Stimulated activated CD4-positive, alpha-beta T cell treated with anti-CD3 and anti-CD28 coated beads, Interleukin-1b, Interleukin-23, amount 100 ng/mL, for 1 hour (primary cell): ENCODE measurements at places on chromosomes 16 and 17.
A peak's percentile ranks its signal among the peaks of the same experiment; 100 is the strongest.

- no peak for DNase-seq
Observed at GRCh38 chr17:1179112-1179817, 516 bp downstream of the ABR start.

- DNase-seq, result no peak
Observed at GRCh38 chr17:61593426-61593825, 2.4 kb upstream of the NACA2 start.

DNA sequence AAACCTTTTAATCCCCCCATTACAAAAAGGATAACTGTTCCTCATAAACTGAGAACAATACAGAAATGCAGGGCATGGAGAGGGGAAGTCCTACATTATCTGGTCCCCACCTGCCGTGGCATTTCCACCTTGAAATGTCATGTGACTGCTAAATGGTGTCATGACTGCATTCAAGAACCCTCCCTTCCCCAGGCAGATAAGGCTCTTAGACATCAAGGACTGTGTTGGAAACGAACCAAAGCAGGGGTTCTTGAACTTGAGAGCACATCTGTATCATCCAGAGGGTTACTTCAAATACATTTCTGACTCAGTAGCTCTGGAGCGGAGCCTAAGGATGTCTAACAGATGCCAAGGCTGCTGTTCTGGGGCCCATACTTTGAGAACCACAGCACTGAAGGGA, 18.4 kb downstream of the CMTM3 start:
- DNase-seq, result no peak

GRCh38 chr16:69712277-69712676, 14.1 kb downstream of the NQO1 start:
- no peak for DNase-seq

DNA sequence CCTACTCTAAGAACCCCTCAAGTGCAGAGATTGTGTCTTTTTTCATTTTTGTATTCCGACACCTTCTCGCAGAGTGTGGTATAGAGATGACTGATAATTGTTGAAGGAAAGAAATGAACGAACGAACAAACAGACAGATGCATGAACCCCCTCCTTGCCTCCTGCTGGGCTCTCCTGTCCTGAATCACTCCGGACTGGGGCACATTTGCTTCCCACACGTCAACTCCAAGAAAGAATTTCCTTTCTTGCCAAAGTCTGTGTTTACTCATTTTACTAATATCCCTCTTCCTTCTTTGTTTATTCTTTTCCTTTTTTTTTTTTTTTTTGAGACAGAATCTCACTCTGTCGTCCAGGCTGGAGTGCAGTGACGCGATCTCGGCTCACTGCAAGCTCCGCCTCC, 37.5 kb upstream of the BHLHA9 start:
- no peak for DNase-seq

- no peak for DNase-seq
Observed at GRCh38 chr16:27291106-27291505, 22.5 kb upstream of the NSMCE1 start.

GRCh38 chr16:29986231-29986630, 9.2 kb downstream of the HIRIP3 start:
- DNase-seq, result no peak

DNA sequence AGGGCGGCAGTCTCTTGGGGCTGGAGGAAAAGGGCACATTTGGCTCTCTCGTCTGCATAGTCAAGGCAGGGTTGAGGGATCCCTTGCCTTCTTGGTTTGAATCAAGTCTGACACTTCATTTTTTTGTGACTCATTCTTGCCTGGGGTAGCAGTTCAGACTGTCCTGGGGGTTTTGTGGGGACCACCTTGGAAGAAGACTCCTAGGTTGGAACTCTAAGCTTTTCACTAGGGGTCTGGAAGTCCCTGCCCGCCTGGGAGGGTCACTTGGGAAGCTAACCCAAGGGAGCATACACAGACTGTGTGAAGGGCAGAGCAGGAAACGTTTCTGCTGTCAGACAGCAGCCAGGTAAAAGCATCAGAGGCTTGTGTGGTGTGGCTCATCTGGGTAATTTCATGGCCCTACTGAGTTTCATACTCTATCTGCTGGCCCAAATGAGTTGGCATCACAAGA, 11.3 kb downstream of the YPEL2 start:
- DNase-seq, result no peak

DNA sequence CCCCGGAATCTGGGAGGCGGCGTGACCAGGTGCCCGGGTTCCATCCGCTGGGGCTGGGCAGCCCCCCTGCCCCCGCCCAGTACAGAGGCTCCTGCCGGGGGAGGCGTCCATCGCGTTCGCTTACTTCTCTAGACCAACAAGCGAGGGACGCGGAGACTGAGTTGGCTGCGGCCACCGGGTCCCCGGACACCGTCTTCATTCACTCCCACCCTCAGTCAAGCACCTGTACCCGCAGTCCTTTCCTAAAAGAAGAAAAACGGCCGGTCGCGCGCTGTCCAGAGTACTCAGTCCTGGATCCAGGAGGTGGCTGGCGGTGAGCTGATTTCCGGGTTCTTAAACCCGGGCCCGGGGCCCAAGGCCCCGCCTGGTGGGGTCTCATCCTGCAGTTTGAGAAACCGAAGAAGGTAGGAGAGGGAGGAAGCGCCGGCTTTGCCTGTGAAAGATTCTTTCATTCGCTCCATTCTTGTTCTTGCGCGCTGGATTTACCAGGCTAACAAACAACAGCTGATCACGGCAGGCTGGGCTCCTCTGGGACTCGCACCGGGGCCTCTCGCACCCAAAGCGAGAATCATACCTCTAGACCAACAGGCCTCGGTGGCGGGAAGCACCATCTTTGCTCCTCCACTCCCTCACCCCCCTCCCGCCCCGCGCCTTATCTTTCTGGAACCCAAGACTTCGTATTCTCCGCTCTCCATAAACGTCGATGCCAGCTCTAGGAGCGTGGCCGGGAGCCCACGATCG, 17.4 kb upstream of the OR1F1 start:
- DNase-seq, result no peak

GRCh38 chr16:55250701-55251100, 73.3 kb upstream of the IRX6 start:
- DNase-seq, result no peak

- no peak for DNase-seq
Observed at GRCh38 chr16:14225457-14225856, 154.3 kb downstream of the MRTFB start.

- DNase-seq, result no peak
Observed at GRCh38 chr17:49439673-49440571, 25.2 kb upstream of the PHB1 start.

GRCh38 chr17:9179602-9180001, 158.3 kb downstream of the NTN1 start:
- no peak for DNase-seq

- no peak for DNase-seq
Observed at GRCh38 chr17:44829523-44830358, at the start of gene GJC1. GJC1 (minus strand) TSS chr17:44830287; CDS start chr17:44805817, 24,470 bp downstream.

DNA sequence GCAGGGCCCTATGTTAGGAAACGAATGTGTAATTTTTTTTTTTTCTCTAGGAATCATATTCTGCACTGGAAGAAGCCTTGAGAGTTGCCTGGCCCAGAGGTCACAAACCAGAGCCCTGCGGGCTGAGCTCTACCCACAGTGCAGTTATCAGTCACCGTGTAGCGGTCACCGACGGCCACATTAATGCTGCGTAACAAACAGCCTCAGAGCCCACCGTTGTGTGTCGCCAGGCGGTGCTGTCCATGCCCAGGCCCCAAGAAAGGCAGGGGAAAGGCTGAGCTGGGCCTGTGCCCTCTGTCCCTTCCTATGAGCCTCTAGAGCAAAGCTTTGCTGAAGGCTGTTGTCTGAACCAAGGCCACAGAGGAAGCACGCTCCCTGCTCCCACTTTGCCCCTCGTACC, 4.5 kb upstream of the LMF1 start:
- no peak for DNase-seq

- DNase-seq, result no peak
Observed at GRCh38 chr17:66250686-66251085, 21.5 kb upstream of the APOH start.

DNA sequence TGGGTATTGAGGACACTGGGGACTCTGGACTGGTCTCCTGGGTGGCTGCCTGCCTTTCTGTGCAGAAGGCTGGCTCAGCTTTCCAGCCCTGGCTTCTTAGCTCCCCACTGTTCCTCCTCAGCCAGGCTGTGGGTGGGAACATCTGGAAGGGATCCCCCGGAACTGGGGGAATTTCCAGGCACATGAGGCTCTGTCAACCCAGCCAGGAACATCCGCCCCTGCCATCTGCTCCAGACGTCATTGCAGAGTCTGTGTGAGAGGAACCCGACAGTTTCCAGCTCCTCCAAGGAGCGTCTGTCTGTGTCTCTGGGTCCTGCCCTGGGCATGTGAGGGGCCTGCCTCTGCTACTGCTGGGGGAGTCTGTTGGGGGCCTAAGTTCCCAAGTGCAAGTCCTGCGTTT, 36.2 kb upstream of the CRHR1 start:
- DNase-seq, result no peak

DNA sequence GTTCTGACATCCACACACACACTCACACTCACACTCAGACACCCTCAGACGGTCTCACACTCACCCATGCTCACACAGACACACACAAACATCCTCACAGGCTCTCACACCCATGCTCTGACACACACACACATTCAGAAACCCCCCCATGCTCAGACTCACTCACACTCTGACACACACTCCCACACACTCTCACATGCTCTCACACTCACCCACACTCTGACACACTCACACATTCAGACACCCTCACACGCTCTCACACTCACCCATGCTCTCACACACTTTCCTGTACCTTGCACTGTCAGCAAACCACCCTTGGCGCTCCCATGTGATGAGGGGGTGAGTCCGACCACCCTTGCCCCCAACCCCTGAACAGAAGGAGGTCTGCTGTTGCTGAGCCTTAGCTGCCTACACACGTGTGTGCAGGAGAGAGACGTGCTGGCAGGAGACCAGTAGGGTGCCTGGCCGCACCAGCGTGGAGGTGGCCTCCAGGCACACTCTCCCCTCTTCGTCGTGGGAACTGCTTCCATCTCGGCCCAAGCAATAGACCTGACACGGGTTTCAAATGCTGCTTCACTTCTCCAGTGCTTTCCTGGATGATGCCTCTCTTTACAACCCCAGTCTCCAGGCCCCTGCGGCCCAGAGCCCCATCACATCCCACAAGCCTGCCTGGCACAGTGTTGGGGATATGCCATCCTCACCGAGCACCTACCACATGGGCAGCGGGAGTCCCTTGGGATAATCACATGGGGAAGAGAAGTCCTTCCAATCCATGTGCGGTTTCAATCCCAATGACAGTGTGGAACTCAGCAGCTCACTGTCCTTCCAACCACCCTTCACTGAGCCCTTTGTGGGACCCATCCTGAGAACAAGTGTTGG, 267.8 kb upstream of the FOXF1 start:
- no peak for DNase-seq

DNA sequence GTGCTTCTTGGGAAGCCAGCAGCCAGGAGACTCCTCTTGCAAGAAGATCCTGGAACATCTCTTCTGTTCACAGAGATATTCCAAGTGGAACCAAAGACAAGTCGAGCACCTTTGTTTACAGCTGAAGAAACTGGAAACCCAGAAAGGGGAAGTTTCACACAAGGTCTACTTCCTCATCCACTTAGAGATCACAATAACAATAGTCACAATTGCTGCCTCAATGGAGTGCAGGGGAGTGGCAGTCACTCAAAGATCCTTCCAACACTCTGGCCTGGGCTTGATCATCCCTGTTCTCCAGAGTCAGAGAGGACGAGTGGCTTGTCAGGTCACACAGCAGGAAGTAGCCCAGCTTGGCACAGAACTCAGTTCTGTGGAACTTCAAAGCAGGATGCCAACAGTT, 46.9 kb upstream of the SIAH1 start:
- no peak for DNase-seq

- DNase-seq, result peak; percentile 51
Observed at GRCh38 chr17:47946929-47947397, 5.6 kb downstream of the PNPO start.

GRCh38 chr17:59426031-59426430, 94.6 kb downstream of the YPEL2 start:
- no peak for DNase-seq

- DNase-seq, result no peak
Observed at GRCh38 chr16:3304370-3304769, 860 bp downstream of the TIGD7 start.

DNA sequence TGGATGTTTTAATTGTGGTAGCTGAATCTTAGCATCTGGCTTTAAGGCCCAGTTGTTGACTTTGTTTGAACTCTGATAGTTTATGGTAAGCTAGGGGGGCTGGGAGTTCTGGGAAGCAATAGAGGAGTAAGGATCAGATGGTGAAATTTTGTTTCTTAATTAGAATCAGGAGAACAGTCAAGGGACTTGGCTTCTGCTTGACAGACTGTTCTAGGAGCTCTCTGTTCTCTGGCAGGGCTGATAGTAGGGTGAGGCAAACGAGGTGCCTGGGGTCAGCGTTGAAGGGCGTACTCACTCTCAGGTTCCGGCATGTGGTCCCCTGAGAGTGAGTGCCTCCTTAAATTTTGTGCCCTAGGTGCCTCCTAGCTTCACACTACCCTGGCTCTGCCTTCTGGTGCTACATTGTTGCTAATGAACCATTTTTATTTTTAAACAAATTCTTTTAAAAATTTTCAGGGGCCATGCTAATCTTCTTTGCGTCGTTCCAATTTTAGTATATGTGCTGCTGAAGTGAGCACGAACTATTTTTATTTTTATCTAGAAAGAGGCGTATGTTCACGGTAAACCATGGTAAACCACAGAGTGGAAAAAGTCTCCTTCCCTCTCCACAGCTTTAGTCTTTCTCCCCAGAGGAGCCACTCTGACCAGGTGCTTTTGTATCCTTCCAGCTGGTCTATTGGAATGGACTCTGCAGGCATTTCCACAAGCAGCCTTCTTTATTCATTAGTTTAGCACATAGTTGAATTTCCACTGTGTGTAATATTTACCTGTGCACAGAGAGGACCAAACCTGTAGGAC, 19.7 kb downstream of the SLC7A6 start:
- no peak for DNase-seq

DNA sequence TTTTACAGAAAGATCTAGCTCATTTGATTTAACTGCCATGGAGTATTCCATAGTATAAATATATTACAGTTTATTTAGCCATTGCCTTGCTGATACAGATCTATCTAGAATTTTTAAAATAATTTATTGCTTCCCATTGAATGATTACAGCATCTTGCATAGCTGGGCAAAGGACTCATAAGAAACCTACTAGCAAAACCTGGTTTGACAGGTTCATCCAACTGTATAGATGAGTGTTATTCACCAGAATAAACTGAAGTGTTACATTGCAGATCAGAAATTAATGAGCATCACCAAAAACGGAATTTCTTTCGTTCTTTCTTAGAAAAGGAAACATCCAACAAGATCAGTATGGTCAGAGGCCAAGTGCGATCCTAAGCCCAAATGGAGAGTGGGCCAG, 202.2 kb upstream of the CACNG5 start:
- no peak for DNase-seq

- DNase-seq, result no peak
Observed at GRCh38 chr17:9360677-9361081, 214.9 kb downstream of the STX8 start.

GRCh38 chr17:36625188-36625587, 23.8 kb downstream of the MRM1 start:
- DNase-seq, result no peak

- DNase-seq, result no peak
Observed at GRCh38 chr17:75633486-75634375, 497 bp downstream of the SMIM5 start.

- DNase-seq, result no peak
Observed at GRCh38 chr17:7579834-7580603, 581 bp downstream of the CD68 start.
